Astrocyte of the cerebellum (primary cell): ENCODE measurements at places on chromosomes 16 and 17.
A peak's percentile ranks its signal among the peaks of the same experiment; 100 is the strongest.

DNA sequence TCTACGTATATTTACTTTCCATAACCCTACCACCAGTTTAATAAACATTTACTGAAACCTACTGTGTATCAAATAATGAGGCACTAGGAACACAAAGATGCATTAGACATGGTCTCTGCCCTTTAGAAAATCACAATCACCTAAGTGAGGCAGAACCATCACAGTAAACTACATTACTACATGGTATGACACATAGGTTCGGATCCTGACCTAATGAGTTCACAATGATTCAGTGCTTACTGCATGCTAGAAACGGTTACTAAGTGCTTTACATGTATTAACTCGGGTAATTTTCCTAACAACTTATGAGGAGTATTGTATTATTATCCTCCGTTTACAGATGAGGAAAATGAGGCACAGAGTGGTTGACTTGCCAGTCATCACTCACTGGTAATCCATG is 5.2 kb upstream of the SYNRG start:
- no peak for DNase-seq

DNA sequence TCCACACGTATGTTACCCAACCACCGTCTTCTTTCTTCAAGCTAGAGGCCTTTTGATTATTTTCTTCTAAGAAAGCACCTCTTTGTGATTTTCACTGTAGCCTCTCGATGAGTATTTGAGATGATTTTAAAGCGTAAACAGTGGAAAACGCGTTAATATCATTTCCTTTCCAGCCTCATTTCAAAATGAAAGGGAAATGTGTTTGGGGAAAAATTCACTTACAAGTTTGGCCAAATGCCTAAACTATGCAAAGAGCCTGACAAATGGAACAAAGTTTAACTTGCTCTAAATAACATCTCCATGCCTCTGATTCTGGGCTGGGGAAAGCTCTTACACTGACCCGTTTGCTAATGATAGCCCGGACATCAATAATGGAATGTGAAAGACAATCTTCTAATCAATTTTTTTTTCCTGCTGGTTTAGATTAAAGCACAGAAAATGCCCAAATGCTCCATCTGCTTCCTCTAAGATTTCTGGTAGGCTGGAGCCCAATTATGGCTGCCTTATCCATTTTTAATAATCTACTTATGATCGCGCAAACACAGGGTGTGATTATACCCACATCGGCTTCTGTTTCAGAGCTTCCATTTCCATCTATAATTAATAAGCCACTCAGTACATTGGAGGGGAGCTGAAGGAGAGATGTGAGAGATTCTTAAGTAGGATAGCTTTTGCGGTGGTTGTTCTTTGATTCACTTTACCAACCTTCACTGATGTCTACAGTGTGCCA is 43.5 kb downstream of the HS3ST2 start:
- DNase-seq: no peak

GRCh38 chr16:66701516-66701915 is 5.0 kb upstream of the CMTM4 start:
- DNase-seq: no peak

- no peak for DNase-seq
These were observed 407 bp upstream of the TMEM94 start for GRCh38 chr17:75456039-75456416.

DNA sequence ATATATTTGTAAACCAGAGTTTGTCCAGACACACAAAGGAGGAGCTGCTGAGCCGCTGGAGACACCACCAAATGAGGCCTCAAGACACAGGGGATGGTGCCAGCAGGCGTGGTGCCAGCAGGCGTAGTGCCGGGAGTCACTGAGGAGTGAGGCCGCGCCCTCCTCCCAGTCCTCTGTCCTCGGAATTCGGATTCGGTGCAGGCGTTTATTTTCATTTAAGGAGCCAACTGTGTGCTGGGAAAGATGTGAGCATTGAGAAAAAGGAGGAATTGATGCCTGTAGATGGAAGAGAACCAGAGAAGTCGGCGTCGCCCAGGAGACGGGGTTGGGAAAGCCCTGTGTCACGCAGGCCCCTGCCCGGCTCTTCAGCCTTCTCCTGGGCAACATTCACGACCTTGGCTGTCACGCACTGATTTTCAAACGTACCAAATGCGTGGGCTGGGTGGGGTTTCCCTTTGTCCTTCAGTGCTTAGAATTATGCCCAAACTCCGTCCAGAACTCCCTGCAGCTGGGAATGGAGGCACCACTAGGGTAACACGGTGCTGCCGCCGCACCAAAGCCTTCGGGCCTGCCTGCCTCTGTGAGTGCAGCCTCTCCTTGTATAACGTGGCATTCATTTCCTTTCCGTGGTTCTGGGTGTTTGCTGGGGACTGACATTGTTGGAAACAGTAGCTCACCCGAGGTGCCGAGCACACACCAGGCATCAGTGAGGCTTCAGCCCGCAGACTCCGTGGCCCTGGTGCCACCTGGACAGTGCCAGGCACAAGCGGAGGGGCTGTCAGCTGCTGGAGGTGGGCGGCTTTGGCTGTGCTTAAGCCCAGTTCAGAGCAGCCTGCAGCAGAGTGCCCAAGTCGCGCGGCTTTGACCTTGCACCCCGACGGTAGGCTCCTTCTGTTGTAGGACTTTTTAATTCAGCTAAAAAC is 49.0 kb upstream of the CHMP6 start:
- DNase-seq: peak; percentile 68

- no peak for DNase-seq
These were observed 855 bp downstream of the HSF4 start for GRCh38 chr16:67165121-67166078.

GRCh38 chr16:53482123-53482522 is 20.9 kb downstream of the AKTIP start:
- no peak for DNase-seq

- no peak for DNase-seq
These were observed at the start of gene ZG16 for GRCh38 chr16:29777576-29778350. TSS of gene ZG16 (plus strand) at chr16:29778256. CDS start at chr16:29779267, 1,011 bp downstream.

DNA sequence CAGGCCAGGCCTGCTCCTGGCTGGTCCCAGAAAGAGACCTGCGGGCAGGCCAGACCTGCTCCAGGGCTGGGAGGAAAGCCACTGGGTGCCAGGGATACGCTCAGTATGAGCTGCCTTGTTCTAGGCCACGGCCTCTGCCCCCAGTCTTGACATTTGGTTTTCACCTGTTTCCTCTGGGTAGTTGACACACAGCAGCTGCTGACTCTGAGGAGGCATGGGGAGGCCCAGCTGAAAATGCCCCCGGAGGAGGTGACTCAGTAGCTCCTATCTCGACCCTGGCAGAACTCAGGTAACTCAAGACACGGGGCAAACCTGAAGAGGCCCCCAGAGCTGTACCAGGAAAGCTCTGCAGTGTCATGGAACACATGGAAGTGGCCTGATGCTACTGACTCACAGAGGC is 13.9 kb upstream of the ADGRG1 start:
- no peak for DNase-seq

GRCh38 chr17:3986939-3987335 is 22.7 kb upstream of the ATP2A3 start:
- DNase-seq: no peak

DNA sequence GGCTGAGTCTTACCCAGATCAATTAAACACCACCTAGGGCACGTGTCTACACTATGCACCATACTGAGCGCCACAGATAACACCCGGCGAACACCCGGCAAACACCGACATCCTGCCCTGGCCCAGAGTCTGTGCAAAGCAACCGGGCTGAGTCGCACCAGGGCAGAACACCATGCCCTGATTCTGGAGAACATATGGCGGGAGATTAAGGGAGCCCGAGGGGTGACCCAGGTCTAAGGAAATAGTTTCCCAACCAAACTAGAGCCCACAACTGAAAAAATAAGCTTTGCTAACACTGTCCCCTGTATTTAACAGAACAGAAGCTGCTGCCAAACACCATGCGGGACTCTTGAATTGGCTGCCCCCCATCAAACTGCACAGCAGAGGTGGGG is 22.1 kb downstream of the MYO18A start:
- DNase-seq: peak; percentile 34

DNA sequence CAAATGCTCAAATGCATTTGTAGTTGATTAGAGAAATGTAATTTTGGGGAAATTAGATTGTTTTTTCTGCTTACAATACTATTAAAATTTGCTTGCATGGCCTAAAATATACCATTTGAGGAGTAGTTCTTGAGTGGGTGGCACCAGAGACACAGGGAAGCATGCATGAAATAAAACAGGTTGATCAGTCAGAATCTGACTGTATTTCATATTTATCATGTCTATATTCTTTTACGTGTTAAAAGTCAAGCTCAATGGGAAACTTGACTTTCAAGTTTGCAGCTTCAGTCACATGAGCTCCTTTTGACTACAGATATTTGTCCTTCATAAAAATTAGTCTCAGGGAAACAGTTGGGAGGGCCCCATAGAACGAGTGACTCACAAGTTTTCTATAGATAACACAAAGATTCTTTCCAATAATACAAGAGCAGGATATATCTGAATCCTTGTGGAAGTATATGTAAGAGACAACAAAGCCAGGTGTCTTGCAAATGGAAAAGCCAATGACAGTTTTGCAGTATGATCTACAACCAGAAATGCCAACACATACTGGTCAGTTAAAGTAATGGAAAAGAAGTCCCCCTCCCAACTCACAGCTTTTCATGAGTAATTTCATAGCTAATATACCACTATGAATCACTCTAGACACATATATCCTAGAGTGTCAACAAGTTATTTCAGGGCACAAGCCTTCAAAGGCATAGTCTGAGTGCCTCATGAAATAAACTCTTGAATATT is 42.2 kb upstream of the CORO6 start:
- DNase-seq: no peak

GRCh38 chr17:15185625-15185991 is 79.5 kb downstream of the PMP22 start:
- no peak for DNase-seq
